Spinal cord (tissue), 10 donors: ENCODE measurements at places on chromosomes 2 and 18. TPM values are rescaled to one million over a fixed set of nuclear protein-coding genes. Genes with fewer than 3 reads are reported as not detected.

LCT gene
- 0.10 TPM for total RNA-seq

- DNase-seq = no peak
Observed at GRCh38 chr2:184577743-184578142, 20.6 kb upstream of the ZNF804A start.

- no peak for DNase-seq
Observed at GRCh38 chr2:239381709-239382134, 19.1 kb downstream of the HDAC4 start.

DNA sequence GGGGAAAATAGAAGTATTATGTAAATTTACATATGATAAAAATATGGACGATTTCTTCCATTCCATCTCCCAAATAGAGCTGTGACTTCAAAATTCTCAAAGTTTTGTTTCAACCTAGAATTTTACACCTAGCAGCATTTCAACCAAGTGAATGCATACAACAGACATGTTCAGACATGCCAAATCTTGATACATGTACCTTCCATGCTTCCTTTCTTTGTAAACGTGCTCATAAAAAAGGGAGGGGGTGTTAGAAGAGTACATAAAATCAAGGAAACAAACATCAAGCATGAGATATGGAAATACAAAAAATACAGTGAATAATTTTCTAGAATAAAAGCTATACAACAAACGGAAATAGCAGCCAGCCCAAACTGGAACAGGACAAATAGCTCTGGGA, 974.2 kb downstream of the ERBB4 start:
- DNase-seq = no peak

- no peak for DNase-seq
Observed at GRCh38 chr2:159192371-159192918, 94.1 kb downstream of the WDSUB1 start.

ARHGAP25 gene
- 6.5 TPM for total RNA-seq

CNGA3 gene
- 4.9 TPM for total RNA-seq

- no peak for DNase-seq
Observed at GRCh38 chr2:223944703-223945531, at the start of gene WDFY1. TSS of gene WDFY1 (minus strand) at chr2:223945335. CDS start at chr2:223945284, 51 bp downstream.

STARD7 gene
- 162 TPM for total RNA-seq

DNA sequence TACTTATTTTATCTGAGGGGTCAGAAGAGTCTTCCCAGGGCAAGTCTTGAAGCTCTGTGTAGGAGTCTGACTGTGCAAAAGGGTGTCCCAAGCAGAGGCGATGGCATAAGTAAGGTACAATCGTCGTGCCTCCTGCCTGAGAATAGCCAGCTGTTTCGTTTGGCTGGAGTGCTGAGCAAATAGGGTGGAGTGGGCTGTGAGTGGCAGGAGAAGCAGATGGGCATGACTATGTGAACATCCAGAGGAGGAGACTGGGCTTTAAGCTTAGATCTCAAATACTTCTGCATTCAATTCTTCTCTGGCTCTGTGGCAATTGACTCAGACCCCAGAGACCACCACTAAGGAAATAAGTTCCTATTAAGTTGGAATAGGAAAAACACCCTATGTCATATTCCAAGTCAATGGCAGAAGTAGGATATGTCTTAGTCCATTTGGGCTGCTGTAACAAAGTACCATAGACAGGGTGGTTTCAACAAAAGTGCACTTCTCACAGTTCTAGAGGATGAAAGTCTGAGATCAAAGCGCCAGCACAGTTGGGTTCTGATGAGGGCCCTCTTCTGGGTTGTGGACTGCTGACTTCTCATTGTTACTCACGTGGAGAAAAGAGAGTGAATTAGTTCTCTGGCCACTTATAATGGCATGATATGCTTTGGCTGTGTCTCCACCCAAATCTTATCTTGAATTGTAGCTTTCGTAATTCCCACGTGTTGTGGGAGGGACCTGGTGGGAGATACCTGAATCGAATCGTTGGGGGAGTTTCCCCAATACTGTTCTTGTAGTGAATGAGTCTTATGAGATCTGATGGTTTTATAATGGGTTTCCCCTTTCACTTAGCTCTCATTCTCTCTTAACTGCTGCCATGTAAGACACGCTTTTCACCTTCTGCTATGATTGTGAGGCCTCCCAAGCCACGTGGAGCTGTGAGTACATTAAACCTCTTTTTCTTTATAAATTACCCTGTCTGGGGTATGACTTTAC, 120.2 kb downstream of the LPIN1 start:
- no peak for DNase-seq

DNA sequence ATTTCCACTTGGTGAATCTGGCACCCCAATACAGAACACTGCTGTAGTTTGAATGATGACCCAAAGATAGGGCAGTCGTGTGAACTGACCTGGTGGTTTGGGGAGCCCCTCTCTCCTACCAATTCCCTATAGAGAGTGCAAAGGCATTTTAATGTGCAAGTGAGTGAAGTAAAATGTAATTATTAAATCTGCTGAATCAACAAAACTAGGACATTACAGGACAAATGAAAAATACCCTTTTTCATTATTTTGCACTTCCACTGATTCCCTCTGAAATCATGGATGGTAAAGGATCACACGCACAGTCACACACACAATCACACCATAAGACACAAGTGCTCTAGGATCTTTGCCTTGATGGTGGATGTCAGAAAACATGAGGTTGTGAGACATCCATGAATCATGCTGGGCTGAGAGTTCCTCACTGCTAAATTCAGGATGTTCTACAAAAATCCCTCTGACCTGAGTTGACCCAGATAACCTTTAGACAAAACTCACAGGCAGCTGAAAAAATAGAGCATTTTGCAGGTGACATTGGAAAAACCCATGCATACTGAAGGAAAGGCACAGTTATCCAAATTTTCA, 197.4 kb downstream of the FBXO15 start:
- DNase-seq = no peak

DNA sequence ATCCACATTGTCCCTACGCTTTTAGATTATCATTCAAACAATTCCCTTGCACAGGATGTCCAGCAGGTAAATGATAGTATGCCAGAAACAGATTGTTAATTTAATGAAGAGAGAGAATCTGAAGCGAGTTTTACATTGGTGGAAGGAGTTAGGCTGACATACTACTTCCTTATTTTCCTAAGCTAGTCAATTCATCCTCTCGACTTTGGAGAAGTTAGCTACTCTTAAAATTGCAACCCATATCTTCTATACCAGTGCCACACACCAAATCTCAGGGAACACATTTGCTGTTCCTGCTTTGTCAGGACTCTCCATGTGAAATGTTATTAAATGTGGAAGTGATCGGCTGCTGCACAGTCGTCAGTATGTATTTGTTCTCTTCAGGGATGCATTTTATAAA, 249.2 kb downstream of the NAPG start:
- no peak for DNase-seq

DNA sequence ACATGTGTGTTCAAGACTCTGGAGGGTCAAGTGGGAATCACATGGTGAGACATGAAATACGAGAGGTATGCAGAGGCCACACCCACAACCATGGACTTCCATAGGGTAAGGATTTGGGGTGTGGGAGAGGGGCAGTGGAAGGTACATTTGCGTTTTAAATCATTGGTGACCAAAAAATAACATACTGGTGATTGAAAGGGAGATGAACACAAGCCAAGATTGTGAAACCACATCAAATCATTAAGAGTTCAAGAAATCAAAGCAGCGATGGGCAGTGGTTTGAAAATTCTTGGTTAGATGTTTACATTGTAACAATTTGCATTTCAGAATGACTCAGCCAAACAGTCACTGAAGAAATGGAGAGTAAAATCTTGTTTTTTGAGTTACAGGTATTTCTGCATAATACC, 1.9 kb upstream of the CABYR start:
- no peak for DNase-seq

DNA sequence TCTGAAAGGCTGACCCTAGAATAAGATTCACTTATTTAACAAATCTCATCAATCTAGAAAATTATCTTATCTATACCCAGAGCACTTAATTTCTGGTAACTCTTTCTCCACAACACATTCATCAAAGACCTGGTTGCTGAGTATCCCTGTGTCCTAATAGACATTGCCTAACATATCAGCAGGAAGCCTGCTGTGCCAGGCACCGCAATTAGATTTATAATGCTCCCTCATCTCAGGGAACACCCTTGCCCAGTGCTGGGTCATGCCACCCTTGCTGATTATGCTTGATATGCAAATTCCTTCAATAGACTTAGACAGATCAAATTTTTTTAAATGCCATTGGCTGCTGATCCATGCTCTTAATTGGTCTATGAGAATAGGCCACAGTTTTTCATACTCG, 3.8 kb downstream of the DSG1 start:
- no peak for DNase-seq

GRCh38 chr2:234305846-234306245, 191.0 kb downstream of the ARL4C start:
- DNase-seq = no peak

- peak; percentile 75 for DNase-seq
Observed at GRCh38 chr2:96679848-96680247, 37.3 kb downstream of the FER1L5 start.

GRCh38 chr2:201937343-201937742, 96.3 kb upstream of the FZD7 start:
- DNase-seq = no peak

SUCLG1 gene
- 81.6 TPM for total RNA-seq

DNA sequence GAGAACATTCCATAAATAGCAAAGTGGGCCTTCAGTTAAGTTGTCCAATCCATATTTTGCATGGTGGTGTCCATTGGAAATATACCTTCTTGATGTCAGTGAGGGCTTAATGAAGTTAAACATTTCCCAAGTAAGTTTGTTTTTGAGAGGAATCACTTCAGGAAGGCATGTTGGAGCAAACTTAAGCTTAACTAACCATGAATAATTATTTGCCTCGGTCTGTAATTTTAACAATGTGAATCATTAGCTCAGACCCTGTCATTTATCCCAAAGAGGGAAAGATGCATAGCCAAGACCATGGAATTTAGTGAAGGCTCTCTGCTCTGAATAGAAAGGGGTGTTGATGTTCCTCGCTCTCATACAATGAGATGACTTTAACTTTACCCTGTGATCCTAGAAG, 47.4 kb downstream of the SPATS2L start:
- no peak for DNase-seq

DLX1 gene
- 0.61 TPM for total RNA-seq

GREB1 gene
- total RNA-seq = 14.4 TPM

- DNase-seq = peak; percentile 32
Observed at GRCh38 chr18:13530879-13531387, 195.4 kb downstream of the FAM210A start.

DNA sequence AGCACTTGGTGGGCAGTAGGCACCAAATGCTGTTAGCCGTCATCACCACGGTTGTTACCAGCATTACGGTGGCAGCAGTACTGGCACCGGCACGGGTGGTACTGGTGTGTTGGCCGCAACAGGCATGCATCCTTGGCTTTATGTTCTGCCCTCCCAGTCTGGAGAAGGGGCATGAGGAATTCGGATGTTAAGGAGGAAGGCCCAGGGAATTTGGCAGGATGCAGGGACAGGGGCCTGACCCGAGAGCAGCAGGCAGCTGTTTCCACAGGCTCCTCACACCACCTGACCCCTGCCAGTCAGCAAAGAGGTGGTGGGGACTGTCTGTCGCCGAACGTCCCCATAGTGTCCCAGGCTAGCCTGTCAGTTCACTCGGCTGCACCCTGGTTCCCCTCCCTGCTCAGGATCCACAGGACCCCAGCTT, 79.0 kb downstream of the EDAR start:
- no peak for DNase-seq

DNA sequence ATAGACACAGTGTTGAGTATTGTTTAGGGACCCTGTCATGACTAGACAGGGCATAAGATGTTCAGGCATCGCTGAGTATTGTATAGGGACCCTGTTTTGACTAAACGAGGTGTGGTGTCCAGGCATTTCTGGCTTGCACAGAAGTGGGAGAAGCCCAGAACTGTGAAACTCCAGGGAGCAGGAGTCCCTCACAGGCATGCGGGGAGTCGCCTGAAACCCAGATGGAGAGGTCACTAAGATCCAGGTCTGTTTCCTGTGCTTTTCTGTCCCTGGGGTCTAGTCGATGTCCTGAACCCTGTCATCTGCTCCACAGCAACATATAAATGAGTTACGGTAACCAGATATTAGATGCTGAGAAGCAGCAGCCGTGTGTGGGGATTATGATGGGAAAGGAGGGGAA, 469.0 kb upstream of the SALL3 start:
- DNase-seq = no peak

ABCB11 gene
- 0.66 TPM for total RNA-seq

COL4A4 gene
- total RNA-seq = 1.7 TPM

DNA sequence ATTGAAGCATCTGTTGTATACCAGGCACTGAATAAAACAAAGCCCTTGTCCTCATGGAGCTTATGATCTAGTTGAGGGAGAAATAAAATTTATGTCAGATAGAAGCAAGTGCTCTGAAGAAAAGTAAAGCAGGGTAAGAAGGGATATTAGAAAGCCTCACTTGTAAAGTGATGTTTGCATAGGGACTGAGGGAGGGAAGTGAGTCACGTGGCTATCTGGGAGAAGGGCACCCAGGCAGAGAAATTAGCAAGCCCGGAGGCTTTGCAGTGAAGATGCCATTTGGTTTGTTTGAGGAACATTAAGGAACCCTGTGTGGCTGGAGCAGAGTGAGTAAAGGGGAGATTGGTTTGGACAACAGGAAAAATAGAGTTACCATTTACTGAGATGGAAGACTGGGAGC, 52.1 kb downstream of the RBBP8 start:
- no peak for DNase-seq

PTMA gene
- total RNA-seq = 469 TPM

DNA sequence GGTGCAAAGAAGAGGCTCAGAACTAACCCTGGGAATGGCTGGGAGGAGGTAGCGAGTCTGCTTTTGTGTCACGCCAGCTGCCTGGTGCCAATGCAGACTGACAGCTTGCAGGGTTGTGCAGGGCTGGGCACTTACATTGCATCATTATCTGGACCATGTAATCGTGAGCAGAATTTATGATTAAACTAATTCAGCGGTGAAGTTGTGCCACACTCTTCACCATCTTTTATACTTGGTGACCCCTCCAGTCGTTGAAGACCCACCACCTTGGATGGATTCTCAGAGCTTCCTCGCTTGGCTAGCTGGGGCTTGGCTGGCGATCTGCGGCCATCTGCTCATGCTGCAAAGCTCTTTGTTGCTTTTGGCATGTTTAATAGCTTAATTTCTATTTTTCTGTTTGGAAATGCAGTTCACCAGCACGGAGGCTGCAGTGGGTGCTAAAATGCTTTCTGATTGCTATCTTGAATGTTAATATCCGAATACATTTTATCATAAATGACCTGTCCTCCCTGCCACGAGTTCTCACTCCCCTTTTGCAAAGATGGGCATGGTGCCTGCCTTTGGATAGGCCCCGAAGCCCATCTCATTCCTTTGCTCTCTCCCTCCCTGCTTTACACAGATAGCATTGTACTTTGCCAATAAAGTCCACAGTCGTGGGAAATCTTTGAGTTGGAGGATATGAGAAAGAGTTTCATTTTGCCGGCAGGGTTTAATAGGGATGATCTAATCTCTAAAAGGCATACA, 188.2 kb downstream of the PRKCE start:
- DNase-seq = no peak

DNA sequence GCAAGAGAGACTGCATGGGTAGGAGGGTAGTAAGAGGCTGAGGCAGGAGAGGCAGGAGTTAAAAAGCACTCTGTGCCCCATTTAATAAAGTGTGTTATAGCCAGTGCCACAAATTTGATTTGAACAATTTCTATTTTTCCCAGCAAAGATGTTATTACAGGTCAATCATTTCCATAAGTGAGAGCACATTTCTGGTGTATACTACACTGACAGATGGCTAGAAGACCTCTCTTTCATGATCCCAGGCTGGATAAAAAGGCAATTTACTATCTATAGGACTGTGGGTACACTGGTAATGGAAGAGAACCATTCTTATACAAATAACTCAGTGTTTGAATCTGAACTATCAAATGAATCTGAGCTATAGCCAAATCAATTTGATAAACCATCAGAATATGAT, 176.2 kb downstream of the FSHR start:
- DNase-seq = no peak

ZNF396 gene
- total RNA-seq = 6.8 TPM
